A549 treated with ZK216348 at 1 μM for 4 hours (cell line): ENCODE measurements at places on chromosomes 3 and 15. TPM values are rescaled to one million over a fixed set of nuclear protein-coding genes. Genes with fewer than 3 reads are reported as not detected.

The AQP9 gene
- not detected in 5 replicates for total RNA-seq

The ACSBG1 gene
- total RNA-seq, result 0.09 to 0.51 TPM (median 0.39 TPM) in 5 replicates

The RPL32 gene
- 2,169 to 2,770 TPM (median 2,321 TPM) in 5 replicates for total RNA-seq

The GCNT3 gene
- 125 to 192 TPM (median 156 TPM) in 5 replicates for total RNA-seq

The ZNF662 gene
- not detected in 5 replicates for total RNA-seq

The GPR149 gene
- total RNA-seq, result not detected in 5 replicates

The TRPC1 gene
- 3.5 to 9.2 TPM (median 8.3 TPM) in 5 replicates for total RNA-seq

The ANKUB1 gene
- not detected in 5 replicates for total RNA-seq

The ITGB5 gene
- total RNA-seq, result 348 to 453 TPM (median 414 TPM) in 5 replicates

The CYP8B1 gene
- total RNA-seq, result not detected in 5 replicates

The TAGLN3 gene
- not detected in 5 replicates for total RNA-seq

The HHLA2 gene
- 0.07 to 0.15 TPM in 2 of 5 replicates, not detected in the others for total RNA-seq

The CLDN18 gene
- not detected in 5 replicates for total RNA-seq

The SUSD5 gene
- 2.3 to 4.2 TPM (median 3.1 TPM) in 5 replicates for total RNA-seq
